PC-3 (cell line): ENCODE measurements at places on chromosomes 3 and 15. TPM values are rescaled to one million over a fixed set of nuclear protein-coding genes. Genes with fewer than 3 reads are reported as not detected.
A peak's percentile ranks its signal among the peaks of the same experiment; 100 is the strongest.

- no peak for DNase-seq
Measured at GRCh38 chr3:47884603-47885002, 81.7 kb downstream of the DHX30 start.

GRCh38 chr3:54349231-54349652, 226.9 kb downstream of the CACNA2D3 start:
- no peak for DNase-seq

DNA sequence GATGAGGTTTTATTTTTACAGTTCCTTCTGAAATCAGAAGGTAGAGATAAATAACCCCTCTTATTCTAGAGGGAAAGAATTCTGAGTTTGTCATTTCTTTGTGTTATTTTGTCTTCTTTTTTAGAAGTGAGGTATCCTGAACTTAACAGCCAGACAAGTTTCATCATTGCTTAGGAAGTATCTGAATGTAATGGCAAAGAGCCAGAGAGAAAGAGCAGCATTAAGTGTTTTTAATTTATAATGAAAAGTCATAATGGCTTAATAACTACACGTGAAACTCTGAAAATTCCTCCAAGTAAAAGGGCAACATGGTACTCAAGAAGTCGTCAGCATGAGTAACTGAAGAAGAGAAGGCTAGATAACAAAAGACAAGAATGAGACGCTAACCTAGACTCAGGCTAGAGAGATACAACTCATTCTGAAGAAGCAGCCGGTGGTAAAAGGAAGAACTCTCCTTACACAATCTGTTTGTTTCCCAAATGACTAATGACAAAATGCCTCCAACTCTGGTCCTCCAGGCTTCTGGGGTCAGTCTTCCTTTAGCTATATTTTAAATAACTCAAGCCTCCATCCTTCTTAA, 116.2 kb upstream of the NECTIN3 start:
- peak; percentile 21 for DNase-seq

FBXO40 gene
- total RNA-seq, result not detected in 2 replicates

HAPLN3 gene
- 1.0 and 1.1 TPM in 2 replicates for total RNA-seq
